ENCODE measurements at places on chromosomes 13 and 19.

DNA sequence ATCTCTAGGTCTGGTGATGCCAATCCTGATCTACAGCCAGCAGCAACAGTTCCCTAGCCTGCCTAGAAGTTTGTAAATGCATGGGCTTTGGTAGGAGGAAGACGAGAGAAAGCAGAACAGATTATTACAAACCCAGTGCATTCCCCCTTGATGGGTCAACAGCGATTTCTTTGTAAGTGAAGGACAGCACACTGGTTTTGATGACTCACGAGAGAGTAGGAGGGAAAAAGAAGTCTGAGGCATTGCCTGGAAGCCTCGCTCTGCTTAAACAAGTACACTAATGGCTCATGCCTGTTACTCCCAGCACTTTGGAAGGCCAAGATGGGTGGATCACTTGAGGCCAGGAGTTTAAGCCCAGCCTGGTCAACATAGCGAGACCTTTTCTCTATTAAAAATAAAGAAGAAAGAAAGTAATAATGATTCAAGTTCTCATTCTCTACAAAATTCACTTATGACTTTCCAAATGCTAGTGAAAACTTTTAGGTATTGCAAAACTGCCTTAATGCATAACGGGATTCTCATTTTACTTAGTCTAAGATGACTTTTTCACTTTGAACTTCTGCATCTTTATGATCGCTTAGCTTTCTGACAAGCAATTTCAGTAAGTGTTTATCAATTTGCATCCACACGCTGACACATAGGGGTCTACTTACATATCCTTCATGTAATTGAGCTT lies 47.7 kb upstream of the USPL1 start:
- no peak for DNase-seq

DNA sequence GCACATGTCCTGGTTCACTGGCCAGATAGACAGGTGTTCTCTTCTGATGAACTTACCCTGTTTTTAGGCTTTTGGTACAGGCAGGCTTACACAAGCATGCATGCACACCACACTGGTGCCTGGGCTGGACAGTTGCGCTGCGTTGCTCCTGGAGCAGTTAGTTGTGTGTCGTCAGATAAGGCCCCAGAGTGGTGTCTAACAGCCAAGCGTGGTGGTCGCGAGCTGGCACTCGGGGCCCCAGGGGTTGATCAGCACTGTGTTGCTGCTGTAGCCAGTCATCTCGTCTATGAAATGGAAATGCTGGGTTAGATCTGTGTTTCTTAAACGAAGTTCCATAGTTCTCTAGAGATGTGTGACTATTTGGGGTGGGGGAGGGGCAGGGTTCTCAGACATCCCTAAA lies 24.6 kb upstream of the TEX29 start:
- DNase-seq = no peak

GRCh38 chr19:497869-498510 lies 1.7 kb downstream of the MADCAM1 start:
- no peak for DNase-seq

GRCh38 chr19:43624933-43625332 lies 5.5 kb upstream of the ZNF428 start:
- DNase-seq = no peak

DNA sequence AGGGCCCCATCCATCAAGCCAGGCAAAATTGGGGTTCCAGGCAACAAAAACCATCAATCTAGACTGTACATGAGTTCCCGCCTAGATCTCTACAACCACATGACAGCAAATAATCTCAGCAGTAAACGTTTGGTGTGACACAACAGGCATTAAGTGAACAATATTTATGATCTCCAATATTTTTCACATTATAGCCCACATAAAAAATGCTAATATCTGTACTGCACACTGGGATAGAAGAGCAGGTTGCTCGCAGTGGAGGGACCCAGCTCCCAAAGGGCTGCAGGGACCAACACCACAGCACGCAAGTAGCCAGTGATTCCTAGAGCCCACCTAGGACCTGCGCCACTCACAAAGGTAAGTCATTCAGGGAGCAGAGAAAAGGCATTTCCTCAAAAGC lies 25.9 kb downstream of the LATS2 start:
- DNase-seq = no peak

DNA sequence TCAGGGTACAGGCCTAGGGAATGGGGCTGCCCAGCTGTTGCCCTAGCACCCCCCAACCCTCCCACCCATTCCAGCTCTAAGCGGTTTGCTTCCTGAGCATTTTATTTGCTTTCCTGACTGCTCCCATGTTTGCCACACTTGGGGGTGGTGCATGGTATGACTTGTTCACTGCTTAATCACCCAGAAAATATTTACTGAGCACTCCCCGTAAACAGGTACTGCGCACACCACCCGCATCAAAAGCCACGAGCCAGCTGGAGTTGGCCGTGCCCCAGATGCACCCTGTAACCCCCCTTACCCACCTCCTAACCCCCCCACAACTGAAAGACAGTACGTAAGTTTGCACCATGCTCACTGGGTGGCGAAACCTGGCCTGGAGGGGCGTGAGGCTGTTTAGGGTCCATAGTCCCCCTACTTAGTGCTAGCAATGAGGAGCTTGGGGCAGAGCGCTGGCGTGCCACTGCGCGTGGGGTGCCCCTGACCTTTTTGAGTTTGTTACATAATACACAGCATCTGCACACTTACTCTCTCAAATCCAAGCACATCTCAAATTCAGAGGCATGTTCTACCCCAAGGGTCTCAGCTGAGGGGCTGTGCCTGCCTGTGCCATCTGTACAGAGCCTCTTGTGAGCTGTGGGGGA lies 29.8 kb downstream of the DPF1 start:
- no peak for DNase-seq

DNA sequence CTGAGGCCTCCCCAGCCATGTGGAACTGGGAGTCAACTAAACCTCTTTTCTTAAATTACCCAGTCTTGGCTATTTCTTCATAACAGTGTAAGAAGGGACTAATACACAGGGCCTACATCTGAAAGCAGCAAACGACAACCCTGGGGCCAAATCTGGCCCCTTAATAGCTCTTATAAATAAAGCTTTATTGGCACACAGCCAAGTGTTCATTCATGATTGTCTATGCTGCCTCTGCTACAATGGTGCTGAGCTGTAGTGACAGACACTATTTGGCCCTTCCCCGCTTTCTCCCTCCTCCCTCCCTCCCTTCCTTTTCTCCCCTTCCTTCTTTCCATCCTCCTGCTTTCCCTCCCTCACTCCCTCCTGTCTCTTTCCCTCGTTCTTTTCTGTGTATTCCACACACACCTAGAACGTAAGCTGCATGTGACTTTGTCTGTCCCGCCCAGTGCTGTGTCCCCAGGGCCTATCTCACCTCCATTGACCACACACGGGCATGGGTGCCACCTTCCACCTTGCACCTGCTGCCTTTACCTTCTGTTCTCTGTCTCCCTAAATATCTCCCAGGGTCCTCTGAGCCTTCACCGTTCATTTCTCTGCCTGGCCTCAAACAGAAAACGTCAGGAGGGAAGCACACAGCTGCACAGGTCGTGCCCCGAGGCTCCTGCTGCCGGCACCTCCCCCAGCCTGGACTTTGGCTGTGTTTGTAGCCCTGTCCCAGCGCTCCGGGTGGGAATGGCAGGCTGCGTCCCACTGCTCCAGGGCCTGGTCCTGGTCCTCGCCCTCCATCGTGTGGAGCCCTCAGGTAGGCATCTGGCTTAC lies at the start of gene PROZ:
TSS of gene PROZ (plus strand) at position 720 of the 819 bp plus-strand sequence. CDS start at position 733, 13 bp downstream.
- no peak for DNase-seq

DNA sequence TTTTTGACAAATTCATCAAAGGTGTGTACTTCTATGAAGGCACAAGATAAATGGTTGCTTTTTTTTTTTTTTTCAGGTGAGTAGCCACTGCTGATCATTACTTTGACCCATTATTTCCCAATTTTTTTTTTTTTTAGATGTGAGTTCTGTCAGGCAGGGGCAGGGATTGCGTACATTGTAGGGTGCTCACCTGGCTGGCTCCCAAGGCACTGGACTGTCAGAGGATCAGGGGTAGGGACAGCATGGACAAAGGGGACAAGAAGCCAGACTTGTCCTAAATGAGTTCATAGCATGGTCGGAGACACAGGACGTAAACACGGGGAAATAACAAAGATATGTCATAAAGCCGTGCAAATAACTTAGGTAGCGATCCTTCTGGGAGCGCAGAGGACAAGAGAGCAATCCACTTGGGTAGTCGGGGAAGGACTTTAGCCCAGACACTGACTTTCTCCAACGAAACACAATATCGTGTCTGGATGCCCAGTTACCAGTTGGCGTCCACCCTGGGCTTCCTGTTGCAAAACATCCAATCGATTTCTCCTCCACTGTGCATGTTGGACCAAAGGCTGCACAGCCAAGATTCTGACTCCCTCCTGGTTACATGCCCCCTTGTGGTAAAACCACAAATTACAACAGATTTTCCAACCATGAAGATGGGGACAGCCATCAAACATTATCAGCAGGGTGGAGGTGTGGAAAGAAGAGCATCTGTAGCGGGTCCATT lies 27.5 kb upstream of the KATNAL1 start:
- DNase-seq = no peak

- no peak for DNase-seq
Observed at GRCh38 chr19:19052921-19053320, 10.9 kb upstream of the SLC25A42 start.

- no peak for DNase-seq
Observed at GRCh38 chr19:46530636-46531035, 35.0 kb upstream of the PNMA8B start.

DNA sequence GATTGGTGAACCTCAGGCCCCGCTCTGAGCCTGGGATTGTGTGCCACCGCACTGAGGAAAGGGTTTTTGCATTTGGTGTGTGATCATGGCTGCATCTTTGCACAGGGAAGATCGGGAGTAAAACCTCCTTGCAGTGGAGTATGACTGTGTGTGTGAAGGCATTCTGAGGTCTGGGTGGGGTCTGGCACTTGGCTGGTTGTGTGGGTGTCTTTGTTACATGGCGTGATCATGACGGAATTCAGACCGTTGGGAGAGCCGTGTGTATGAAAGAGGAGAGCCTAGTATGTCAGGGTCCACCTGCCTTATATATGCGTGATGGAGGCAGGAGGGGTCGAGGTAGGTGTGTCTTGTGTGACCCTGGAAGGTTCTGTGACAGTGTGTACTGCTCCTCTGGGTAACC lies 740 bp upstream of the BEST2 start:
- DNase-seq = no peak

- DNase-seq = no peak
Observed at GRCh38 chr13:48000559-48001113, 437 bp downstream of the SUCLA2 start.

DNA sequence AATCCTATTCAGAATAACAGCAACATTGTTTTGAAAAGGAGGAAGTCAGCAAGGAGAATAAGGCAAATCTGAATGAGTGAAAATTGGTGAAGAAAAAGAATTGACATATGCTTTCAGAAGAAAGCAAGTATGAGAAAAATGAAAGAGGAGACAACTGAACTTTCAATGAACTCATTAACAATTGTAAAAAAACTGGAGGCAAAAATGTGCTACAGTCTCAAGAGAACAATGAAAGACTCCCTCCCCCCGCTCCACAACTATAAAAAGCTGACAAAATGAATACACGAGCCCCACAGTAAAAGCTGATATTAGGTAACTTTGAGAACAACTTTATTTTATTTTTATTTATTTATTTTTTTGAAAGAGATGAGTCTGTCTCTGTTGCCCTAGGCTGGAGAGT lies 373.1 kb downstream of the DIAPH3 start:
- no peak for DNase-seq

DNA sequence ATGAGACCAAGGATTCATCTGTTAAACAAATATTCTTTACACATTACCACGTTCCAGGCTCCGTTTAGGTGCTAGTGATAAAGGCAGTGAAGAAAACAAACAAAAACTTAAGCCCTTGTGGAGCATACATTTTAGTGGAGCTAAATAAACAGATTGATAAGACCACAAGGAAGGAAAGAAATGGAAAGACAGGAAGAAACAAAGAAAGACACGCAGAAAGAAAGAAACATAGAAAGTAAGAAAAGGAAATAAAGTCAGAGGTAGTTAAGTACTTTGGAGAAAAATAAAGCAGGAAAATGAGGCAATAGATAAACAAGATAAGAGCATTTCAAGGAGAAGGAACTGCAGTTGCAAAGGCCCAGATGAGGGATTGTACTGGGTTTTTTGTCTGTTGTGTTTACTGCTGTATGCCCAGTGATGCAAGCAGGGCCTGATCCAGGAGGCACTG lies 998 bp downstream of the NFKBIB start:
- DNase-seq = no peak

DNA sequence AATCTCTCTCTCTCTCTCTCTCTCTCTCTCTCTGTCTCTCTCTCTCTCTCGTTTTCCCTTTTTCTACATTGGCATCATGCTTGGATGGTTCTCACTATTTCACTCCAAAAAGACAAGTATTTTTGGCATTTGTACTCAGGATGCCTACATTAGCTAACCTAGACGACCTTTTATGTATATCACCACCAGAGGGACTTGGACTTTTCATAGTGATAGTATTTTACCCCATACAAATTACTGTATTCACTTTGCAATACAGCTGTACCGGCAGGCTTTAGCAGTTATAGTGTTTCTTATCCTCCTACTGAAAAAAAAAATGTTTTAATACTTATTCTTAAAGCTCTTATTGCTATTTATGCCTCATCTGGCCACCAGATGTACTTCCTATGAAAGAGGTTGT lies 687.2 kb upstream of the KLHL1 start:
- no peak for DNase-seq

- no peak for DNase-seq
Observed at GRCh38 chr19:19329126-19329525, 8.5 kb downstream of the MAU2 start.

- DNase-seq = no peak
Observed at GRCh38 chr13:47039106-47039505, 142.3 kb upstream of the HTR2A start.

DNA sequence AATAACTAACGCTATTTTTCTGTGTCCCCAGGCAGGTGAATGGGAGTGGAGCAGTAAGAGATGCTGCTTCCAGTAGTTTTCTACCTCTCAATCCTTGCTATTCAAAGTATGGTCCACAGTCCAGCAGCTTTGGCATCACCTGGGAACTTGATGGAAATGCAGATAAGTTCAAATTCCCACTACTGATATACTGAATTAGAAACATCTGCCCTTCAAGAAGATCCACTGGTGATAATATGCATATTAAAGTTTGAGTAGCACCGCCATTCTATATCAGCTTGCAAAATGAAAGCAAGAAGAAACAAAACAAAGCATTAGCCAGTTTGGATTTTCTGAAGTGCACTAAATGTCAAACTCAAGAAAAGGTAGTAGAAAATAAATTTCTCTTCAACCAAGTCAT lies 906.2 kb upstream of the PCDH20 start:
- no peak for DNase-seq

DNA sequence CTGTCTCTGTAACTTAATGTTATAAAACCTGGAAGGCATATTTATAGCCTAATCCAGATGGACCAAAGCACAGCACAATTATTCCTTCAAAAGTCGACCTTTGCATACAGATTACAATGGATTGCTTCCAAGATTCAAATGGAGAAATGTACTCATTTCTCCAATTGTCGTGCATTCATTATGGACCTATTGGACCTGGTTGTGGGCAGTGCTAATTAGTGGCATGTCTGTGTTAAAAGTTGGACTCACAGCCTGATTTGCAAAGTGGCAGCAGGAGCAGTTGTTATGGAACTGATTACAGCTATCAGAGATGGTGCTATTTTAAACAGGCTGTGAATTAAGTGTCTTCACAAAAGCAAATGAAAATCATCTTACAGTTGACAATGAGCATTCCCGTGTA lies 1529.3 kb upstream of the SLC10A2 start:
- no peak for DNase-seq

GRCh38 chr13:25171517-25172302 lies at the start of gene AMER2:
TSS of gene AMER2 (minus strand) at chr13:25172288. CDS start at chr13:25171619, 669 bp downstream.
- no peak for DNase-seq

GRCh38 chr19:14473978-14474578 lies 1.1 kb downstream of the PTGER1 start:
- no peak for DNase-seq

Measured in NCI-H187 treated with DMSO at 0.1 percent for 48 hours (cell line).